NCI-H187 treated with DMSO at 0.1 percent for 48 hours (cell line): ENCODE measurements at places on chromosomes 4 and X.

DNA sequence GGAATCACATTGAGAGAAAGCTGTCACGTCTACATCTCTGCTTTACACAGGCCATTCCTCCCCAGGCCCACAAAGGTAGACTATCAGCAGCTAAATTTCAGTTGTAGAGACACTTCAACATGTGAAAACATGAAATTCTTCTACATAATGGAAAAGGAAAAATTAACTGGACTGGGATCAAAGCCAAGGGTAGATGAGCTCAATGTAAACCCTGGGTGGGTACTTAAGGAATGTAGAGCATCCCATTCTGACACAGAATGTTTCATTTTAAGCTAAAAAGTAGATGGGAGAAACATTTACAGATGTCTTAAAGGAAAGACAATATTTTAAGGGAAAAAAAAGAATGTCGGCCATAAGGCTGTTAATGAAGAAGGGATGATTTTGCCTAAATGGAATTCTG lies 51.3 kb upstream of the NPNT start:
- no peak for DNase-seq

GRCh38 chrX:115649461-115650063 lies 88.6 kb downstream of the PLS3 start:
- DNase-seq: no peak

- DNase-seq: no peak
Measured at GRCh38 chr4:153934688-153935017, 145.8 kb upstream of the SFRP2 start.

GRCh38 chrX:143571521-143571920 lies 54.2 kb upstream of the SPANXN3 start:
- DNase-seq: no peak

- DNase-seq: no peak
Measured at GRCh38 chrX:32749070-32749469, 462.3 kb downstream of the DMD start.

DNA sequence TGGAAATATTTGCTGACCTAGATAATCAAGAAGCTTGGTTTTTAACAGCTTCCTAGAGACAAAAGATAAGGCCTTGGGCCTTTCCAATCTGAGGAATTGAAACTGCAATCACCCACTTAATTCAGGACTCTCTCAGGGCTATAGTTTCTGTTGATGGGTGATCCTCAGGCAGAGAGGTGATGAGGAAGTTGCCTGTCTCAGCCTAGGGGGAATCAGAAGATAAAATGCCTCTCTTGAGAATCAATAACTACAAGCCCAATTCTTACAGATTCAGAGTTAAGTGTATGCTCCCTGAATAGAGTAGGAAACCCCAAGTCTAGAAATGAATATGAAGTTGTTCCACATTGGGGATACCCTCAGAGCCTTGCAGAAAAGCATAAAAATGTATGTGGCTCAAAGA lies 45.5 kb downstream of the NFKB1 start:
- no peak for DNase-seq

DNA sequence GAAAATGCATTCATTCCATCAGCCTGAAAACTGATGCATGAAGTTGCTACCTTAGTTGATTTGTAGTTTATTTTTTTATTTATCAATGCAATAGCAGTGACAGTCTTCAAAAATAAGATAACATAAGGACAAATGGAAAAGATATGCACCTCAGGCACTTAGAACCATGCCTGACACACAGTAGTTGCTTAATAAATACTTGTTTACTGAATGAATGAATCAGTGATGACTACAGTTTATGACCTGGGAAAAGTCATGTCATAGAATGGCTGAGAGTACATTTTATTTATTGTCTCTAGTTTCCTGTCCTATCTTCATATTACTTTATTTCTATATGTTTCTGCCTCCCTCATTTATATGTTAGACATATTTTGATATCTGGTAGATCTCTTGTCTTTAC lies 171.8 kb downstream of the TLL1 start:
- no peak for DNase-seq

DNA sequence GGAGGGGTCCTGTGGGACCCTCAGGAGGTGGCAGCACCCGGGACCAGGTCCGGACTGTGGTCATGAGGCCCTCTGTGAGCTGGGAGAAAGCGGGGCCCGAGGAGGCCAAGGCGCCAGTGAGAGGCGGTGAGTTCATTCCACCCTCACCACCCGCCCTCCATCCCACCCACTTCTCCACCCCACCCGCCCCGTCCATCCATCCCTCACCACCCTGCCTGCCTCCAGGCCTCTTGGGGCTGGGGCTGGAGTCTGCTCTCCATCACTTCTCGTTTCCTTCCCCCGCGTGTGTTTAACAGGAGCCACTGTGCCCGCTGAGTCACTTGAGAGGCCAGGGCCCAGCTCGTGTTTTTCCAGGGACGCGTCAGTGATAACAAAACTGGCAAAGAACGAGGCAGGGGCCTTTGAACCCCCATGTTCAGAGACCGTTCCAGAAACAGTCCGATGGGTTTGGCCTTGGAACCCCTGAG lies 6.2 kb downstream of the SH3TC1 start:
- no peak for DNase-seq

- no peak for DNase-seq
Measured at GRCh38 chrX:107562482-107562881, 65.8 kb upstream of the PRPS1 start.

DNA sequence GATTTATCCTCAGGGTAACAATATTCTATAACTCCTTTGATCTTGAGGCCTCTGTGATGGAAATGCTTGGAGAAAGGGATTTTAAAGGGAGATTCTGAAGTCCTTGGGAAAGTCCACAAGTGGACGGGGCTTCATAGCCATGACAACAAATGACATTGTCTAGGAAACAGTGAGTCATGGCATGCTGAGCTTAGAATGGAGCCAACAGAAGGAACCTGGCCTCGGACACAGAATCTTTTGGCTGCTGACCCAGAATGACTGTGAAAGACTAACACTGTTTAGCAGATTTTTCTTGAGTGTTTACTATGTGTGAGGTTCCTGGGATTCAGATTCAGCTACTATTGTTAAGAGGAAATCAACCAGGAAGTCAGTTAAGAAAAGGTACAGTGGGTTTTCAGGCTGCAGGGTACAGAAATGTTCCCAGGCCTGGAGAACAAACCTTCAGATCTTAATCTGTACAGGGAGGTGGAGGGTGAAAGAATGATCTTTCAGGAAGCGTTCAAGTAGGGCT lies 18.1 kb upstream of the CXCL2 start:
- no peak for DNase-seq

GRCh38 chr4:119244344-119244743 lies 31.8 kb downstream of the USP53 start:
- no peak for DNase-seq

DNA sequence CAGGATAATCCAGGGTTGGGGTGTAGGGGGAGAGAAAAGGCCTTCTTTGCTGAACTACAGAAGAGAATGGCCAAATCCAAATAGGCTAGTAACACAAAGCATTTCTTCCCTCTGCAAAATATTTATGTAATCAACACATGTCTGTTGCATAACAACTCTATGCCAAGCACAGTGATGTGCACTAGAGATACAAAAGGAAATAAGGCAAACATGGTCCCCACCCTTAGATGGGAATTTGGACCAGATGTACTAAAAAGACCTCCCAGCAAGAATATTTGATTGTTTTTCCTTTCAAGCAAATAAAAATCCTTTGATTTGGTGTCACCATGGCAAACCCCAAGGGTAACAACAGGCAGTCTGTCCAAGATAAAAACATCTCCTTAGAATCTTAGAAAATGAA lies 177.6 kb upstream of the FGF13 start:
- DNase-seq: no peak

- DNase-seq: no peak
Measured at GRCh38 chr4:68905598-68905938, 46.0 kb downstream of the UGT2A3 start.

GRCh38 chrX:12657881-12658280 lies 133.3 kb upstream of the PRPS2 start:
- no peak for DNase-seq

GRCh38 chr4:151324752-151325110 lies 674 bp downstream of the SH3D19 start:
- no peak for DNase-seq

- no peak for DNase-seq
Measured at GRCh38 chr4:112931001-112931400, 118.5 kb upstream of the ANK2 start.

- DNase-seq: no peak
Measured at GRCh38 chr4:93127489-93127888, 701.1 kb upstream of the ATOH1 start.

GRCh38 chr4:36255577-36255976 lies 11.3 kb upstream of the ARAP2 start:
- no peak for DNase-seq

DNA sequence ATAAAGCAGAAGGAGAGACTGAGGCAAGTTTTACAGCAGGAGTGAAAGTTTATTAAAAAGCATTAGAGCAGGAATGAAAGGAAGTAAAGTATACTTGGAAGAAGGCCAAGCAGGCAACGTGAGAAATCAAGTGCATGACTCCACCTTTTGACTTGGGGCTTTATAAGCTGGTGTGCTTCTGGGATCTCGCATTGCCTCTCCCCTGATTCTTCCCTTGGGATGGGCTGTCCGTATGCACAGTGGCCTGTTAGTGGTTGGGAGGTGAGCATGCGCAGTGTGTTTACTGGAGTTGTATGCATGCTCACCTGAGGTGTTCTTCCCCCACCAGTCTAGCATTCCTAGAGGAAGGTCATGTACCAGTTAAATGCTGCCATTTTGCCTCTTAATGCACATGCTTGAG lies 29.1 kb upstream of the C1QTNF7 start:
- no peak for DNase-seq

- no peak for DNase-seq
Measured at GRCh38 chr4:168483811-168484210, 3.5 kb upstream of the DDX60L start.

DNA sequence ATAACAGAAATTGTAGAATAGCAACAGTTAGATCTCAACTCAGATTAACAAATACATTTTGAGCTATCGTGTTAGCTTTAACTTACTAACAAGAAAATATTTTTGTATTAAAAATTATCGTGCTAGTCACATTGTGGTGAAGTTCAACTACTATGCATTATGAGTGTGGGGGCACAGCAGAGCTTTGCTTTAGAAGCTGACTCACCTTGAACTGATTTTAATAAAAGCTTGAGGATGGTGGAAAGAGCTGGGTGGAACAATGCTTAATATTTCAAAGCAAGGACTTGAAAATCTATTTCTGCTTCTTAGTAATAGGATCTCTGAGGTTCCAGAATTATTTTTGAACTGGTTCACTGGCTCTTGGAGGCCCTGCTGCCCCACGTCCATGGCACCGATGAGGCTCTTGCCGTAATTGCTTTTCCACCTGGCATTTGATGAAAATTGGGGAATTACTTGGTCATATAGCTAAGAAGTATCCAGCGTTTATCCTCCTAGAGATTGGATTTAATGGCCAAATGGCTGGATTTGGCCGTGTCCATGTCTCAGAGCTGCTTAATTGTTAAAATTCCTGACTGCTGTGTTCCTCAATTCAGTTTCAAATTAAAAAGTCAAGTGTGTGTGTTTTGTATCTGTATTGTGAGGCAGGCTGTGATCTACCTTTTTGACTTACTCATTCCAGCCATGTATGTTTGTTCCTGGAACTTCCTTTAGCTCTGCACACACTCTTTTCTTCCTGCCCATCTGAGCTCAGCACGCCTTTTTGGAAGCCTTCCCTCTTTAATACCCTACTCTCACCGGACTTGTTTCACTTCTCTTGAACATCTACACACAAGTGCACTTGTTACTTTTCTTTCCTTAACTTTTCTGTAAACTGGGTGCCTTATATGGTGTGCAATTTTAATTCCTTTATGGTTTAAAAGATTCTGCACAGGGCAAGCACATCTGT lies 66.6 kb upstream of the LIMCH1 start:
- DNase-seq: no peak

DNA sequence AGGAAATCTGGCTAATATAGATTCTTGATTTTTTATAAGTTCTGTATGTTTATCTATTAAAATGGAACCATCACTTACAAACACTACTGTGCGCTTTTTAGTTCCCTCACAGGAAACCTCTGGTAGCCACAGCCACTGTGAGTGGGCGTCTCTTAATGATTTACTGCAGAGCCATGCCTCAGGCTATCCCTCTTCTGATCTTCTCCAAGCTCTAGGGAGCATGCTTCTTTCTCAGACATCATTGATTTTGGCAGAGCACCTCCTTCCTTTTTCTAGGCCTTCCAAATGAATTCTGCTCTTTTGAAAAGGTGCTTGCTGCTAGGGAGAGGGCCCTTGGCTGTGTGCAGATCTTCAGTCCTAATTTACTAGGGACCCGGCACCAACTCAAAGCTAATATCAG lies 61.1 kb upstream of the STS start:
- DNase-seq: no peak

DNA sequence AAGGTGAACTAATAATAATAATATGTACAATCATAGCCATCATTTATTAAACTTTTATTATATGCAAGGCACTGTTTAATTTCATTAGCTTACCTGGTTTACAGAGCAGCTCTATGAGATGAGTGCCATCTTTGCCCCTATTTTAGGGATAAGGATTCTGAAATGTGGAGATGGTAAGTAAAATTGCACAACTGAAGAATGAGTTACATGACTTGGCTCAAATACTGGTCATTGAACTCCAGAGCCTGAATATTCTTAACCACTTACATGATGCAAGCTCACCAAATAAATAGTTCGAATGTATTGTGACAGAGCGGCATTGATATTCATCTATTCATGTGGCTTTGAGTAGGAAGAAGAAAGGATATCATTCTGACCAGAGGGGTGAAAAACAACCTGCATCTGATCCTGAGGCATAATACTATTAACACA lies 11.7 kb downstream of the ALB start:
- no peak for DNase-seq

- DNase-seq: no peak
Measured at GRCh38 chr4:145487631-145488030, 6.0 kb downstream of the SMAD1 start.

- DNase-seq: no peak
Measured at GRCh38 chr4:161555689-161556660, 607.8 kb downstream of the FSTL5 start.

DNA sequence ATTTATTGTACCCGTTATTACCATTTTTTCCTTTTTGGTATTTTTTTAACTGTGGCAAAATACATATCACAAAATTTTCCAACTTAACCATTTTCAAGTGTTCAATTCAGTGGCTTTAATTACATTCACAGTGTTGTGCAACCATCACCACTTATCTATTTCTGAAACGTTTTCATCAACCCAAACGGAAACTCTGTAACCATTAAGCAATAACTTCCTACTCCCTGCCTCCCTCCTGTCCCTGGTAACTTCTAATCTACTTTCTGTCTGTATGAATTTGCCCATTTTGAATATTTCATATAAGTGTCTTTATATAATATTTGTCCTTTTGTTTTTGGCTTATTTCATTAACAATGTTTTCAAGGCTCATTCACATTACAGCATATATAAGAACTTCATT lies 57.4 kb upstream of the MSN start:
- DNase-seq: no peak

DNA sequence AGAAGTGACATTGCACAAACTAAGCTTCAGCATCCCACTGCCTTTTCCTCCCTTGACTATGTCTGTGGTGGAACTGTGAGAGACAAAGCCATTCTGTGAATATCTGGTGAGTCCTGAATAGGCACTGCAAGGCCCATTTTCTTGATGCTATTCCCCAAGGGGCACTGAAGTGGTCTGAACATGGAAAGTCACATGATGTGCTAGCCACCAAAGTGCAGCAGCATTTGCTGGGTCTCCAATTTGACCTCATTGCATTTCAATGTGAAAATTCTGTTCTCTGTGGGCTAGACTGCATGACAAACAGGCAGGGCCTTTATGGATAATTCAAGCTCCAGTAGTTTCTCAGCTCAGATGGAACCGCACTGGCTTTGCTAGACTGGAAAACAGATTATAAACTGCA lies 627.4 kb upstream of the BOD1L1 start:
- DNase-seq: no peak
